ENCODE measurements at places on chromosomes 2 and 18. TPM values are rescaled to one million over a fixed set of nuclear protein-coding genes. Genes with fewer than 3 reads are reported as not detected.

GRCh38 chr2:212381428-212382102, 157.0 kb downstream of the ERBB4 start:
- DNase-seq: peak; percentile 35

- no peak for DNase-seq
These were observed 28.9 kb downstream of the SPRED2 start for GRCh38 chr2:65403529-65403915.

GRCh38 chr2:217951091-217951490, 51.7 kb downstream of the TNS1 start:
- DNase-seq: peak; percentile 39

GRCh38 chr2:25537526-25537925, 135.9 kb downstream of the DTNB start:
- no peak for DNase-seq

DNA sequence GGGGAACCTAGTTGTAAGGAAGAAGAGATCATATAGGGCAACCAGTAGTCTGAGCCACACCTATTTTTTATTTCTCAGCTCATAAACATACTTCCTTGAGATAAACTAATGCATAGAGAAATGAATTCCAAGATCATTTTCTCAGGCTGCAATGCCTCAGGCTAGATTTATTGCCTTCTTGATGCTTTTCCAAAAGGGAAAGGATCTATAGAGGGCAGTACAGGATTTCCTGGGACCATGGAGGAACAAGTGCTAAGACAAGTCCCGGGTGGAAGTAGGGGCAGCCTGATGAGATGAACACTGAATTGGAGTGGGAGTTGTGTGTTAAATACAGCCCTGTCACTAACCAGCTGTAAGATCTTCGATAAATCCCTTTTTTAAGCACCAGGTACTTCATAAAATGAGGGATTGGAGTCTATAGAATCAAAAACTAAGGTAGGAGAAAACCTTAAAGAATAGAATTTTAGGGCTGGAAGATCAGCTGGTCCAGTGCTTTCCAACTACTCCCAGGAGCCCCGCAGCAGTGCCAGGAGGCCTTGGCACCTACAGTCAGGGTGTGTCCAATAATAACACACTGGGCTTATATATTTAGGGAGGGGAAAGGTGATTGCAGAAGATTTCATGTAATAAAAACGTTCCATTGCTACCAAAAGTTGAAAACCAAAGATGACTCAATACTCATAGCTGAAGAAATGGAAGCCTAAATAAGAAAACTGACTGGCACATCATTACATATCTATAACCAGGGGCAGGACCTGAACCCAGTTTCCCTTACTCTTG, 58.1 kb downstream of the SERTAD2 start:
- peak; percentile 55 for DNase-seq

Gene CASP8
- total RNA-seq: 20.9 TPM
